ENCODE measurements at places on chromosomes 13 and 19.

DNA sequence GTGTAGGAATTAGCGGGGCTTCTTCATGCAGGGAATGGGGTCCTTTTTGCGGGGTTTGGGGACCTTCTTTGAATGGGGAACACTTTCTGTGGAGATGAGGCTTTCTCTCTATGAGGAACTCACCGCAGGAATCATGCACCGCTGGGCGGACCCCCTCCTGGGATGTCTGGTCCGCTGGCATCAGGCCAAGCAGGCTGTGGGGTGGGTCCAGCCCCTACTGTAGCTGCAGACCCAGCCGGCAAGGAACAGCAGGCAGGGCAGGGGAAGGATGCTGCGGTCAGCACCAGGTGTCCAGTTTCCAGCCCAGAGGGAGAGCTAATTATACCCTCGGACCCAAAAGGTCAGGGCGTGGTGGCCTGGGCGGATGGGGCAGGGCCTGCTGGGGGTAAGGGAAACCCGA, 1.8 kb downstream of the MYBPC2 start:
- DNase-seq, result no peak

- DNase-seq, result no peak
Measured at GRCh38 chr19:13195678-13196077, 45.5 kb downstream of the IER2 start.

GRCh38 chr13:94704377-94705080, 7.8 kb downstream of the SOX21 start:
- no peak for DNase-seq

DNA sequence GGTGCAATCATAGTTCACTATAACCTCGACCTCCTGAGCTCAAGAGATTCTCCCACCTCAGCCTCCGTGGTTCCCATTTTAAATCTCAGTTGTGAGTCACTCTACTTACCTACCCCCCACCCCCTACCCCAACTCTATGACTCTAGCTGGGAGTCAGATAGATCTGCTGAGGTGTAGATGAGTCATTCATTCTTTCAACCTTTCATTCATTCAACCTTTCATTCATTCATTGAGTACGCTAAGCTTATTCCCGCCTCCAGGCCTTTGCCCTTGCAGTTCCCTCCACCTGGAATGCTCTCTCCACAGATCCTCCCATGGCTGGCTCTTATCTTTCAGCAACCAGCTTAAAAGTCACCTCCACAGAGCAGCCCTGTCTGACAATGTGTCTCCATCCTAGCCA, 1.1 kb upstream of the MAST1 start:
- DNase-seq, result no peak

GRCh38 chr13:25966086-25966485, 85.7 kb downstream of the SHISA2 start:
- DNase-seq, result no peak

DNA sequence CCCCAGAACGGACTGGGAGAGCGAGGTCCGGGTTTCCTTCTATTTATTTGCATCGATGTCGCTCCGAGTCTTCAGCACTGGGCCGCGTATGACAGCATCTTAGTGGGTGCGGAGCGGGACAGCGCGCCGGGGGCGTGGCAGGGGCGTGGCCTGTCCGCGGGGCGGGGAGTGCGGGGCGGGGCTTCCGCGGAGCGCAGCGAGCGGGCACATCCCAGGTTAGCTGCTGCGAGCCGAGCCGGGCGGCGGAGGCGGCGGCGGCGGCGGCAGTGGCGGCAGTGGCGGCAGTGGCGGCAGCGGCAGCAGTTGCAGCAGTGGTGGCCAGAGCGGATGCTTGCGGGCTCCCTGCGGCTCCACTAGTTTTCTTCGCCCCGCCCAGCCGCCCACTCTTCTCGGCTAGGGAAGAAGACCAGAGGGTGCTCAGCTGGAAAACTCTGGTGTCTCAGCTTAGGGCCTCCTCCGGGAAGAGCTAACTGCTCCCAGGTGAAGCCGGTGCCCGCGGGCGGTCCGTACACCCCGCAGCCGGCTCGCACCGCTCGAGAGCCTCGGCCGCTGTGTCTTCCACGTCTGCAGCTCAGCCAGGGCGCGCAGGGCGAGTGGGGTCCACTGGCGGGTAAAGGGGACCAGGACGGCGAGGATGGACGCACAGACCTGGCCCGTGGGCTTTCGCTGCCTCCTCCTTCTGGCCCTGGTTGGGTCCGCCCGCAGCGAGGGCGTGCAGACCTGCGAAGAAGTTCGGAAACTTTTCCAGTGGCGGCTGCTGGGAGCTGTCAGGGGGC, at the start of gene GPC5:
Gene GPC5 (plus strand): TSS at position 209 of the 776 bp plus-strand sequence.
- peak; percentile 60 for DNase-seq

All from prostate gland (tissue), 2 donors.